Activated T-cell treated with anti-CD3 and anti-CD28 coated beads, Interleukin-2, amount 50 U/mL, for 24 hours (primary cell): ENCODE measurements at places on chromosomes 2 and 18.

DNA sequence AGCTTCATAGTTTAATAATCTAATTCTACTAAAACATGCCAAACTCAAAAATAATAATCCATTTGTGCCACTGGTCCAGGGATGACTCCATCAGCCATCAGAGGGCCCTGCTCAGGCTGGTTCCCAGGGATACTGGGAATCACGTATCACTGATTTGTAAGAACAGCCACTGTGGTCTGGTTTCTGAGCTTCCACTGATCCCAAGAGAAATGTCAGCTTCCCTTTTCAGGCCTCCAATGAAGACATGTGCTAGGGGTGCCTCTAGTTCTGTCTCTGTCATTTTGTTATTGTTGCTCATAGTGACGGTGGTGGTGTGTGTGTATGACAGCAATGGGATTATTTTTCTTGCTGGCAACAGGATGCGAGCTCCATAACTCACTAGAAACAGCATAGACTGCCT lies 83.2 kb downstream of the CELF4 start:
- no peak for DNase-seq

DNA sequence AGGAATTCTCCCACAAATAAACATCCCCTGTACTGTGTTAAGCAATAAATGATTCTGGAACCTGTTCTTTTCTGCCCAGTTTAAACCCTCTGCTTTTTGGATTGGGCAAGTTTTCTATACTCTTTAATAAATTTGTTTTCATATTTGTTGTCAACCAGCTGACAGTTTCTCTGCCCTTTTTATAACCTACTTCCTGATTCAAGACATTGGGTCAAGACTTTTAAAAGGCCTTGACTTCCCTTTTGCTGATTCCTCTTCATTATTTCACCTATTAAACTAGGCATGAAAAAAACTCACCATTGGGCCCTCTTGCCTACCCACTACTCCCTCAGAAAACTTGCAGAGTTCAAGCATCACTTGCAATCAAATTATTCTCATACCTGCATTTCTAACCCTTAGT lies 459.5 kb downstream of the ARHGAP15 start:
- no peak for DNase-seq

DNA sequence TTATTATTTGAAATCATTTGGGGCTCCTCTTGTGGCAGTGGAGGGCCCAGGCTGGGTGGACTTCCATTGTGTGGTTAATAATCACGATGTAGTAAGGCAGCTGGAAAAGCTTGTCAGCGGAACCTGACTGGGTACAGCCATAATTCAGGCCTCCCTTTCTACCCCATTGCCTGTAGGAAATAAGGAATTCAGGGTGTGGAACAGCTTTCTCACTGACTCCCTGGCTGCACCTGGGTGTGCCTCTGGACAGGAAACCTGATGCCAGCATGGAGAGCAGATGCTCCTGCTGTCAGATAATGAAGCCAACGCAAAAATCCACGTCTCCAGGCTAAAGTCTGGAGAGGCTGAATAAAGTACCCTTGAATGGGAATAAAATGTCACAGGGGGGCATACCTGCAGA lies 44.2 kb downstream of the LYPD6B start:
- no peak for DNase-seq

GRCh38 chr2:140392824-140393223 lies 1612.6 kb upstream of the NXPH2 start:
- no peak for DNase-seq

- DNase-seq = no peak
These were observed 66.6 kb downstream of the MTCL1 start for GRCh38 chr18:8771930-8772329.

DNA sequence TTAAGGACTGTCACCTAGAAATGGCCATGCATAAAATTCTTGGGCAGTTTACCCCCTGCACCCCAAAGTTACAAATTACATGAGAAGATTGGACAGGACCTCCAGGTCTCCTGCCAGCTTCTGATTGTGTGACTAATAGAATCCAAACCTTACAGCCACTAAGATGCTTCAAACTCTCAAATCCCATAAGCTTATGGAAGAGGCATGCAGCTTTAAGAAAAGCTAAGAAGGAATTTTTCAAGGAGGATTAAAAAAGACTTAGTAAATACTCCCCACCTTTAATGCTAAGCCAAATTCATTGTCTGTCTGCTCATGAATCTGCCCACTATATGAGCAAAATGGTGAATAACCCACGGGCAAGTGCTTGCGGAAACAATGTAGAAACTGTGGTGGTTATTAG lies 86.3 kb downstream of the MAIP1 start:
- no peak for DNase-seq

DNA sequence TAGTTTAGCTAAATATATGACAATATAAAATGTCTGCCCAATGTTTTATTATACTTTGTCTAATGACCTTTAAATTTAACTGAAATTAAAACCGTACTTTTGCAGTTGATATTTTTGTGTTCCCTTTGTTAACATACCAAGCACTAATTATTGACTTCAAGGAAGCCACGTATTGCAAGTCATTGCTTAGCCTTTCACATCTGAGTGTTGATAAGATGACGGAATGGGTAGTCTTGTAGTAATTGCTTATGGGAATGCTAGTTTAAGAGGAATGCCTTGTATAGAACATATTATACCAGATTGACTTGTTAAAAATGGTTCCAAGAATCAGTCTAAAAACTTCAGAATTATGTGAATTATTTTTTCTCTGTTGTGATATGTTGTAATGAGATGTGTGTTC lies 14.0 kb upstream of the ELAC1 start:
- no peak for DNase-seq

DNA sequence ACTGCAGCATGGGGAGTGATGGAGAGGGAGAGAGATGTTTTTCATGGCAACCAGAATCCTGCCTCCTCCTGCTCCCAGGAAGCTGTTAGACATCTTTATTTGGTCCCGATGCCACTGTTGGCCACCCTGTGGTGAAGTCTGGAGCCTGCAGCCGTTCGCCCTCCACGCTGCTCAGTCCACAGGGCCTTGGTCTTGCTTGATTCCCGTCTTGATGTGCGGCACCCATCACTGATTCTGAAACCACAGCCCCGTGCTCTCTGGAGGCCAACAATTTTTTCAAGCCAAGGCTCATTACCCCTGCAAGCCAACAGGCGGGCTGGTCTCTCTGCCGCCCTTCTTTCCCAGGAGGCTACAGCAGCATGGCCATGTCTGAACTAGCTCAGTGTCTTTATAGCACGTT lies 24.5 kb downstream of the SIGLEC15 start:
- no peak for DNase-seq

DNA sequence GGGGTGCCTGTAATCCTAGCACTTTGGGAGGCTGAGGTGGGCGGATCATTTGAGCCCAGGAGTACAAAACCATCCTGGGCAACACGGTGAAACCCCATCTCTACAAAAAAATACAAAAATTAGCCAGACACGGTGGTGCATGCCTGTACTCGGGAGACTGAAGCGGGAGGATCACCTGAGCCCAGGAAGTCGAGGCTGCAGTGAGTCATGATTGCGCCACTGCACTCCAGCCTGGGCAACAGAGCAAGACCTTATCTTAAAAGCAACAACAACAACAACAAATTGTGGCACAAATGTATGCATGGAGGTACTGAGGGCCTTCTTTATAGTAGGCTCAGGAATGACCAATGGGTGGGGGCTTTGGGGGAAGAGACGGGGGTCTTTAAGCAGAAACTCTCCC lies 38.5 kb downstream of the HPCAL1 start:
- no peak for DNase-seq

DNA sequence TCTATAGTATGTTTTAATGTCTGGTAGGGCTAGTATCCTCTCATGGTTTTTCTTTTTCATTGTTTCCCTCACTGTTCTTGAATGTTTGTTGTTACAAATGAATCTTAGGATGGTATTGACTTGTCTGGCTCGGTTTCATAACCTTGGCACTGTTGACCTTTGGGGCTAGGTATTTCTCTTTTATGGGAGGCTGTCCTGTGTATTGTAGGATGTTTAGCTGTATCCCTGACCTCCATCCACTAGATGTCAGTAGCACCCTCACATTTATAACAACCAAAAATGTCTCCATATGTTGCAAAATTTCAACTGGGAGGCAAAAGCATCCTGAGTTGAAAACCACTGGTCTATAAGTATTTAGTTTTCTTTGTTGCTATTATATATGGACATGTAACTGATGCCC lies 7.0 kb upstream of the AOX1 start:
- DNase-seq = no peak

GRCh38 chr2:209900638-209901037 lies 101.8 kb upstream of the RPE start:
- no peak for DNase-seq

DNA sequence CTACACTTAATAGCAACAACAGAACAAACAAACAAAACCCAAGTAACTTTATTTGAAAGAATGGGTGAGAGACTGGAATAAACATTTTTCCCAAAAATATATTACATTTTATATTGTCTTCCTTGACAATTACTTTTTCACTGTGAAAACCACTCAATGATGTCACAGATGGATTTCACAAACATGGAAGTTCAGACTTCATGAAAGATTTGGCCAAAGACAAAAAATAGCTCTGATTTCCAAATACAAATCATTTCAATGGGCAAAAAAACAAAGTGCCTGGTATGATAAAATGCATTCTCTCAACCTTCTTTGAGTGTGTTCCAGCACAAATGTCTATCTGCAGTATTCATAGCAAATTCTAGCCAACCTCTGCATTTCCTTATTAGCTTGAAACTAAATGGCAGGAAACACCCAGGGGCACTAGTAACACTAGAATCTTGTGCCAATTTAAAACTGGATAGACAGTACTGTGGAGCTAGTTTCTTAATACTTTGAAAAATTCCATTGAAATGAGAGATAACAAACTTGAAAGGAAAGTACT lies 28.5 kb upstream of the NAPG start:
- no peak for DNase-seq

- DNase-seq = no peak
These were observed 76.5 kb downstream of the ZNF521 start for GRCh38 chr18:25275412-25276001.

DNA sequence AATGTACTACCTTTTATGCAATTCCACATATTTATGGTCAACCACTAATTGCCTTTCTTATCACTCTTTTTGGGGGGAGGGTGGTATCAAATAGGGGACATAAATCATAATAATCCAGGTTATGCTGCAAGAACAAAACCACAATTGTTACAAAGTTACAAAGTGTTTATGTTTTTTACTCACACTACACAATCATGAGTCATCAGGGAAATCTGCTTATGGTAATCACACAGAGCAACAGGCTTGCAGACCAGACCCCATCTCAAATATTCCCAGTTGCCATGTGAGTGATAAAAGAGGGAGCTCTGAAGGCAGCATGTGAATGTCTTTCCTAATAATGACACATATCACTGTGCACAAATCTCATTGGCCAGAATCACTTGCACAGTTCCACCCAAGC lies 304.7 kb upstream of the TMEFF2 start:
- no peak for DNase-seq

- peak; percentile 33 for DNase-seq
These were observed 651 bp downstream of the KCNK3 start for GRCh38 chr2:26692897-26693849.

- no peak for DNase-seq
These were observed 18.9 kb downstream of the TTR start for GRCh38 chr18:31610286-31611205.

DNA sequence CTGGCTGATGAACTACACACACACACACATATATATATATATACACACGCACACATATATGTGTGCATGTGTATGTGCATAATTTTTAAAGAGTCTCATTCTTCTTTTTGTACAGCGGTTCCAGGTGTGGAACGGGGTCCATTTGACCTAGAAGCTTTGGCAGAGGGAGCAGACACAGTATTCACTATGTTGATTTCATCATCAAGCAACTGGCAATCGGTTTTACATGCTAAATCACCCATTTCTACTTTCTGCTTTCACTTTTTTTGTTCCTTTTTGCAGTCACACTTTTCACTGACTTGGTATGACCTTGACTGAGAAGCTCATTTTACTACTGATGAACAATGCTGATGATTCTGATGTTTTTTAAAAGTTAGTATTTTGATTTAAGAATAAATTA lies 63.0 kb upstream of the PGAP1 start:
- DNase-seq = no peak

- DNase-seq = no peak
These were observed 38.5 kb downstream of the PNO1 start for GRCh38 chr2:68196120-68196716.

- DNase-seq = no peak
These were observed 198.9 kb downstream of the BCL2 start for GRCh38 chr18:63120620-63121019.

DNA sequence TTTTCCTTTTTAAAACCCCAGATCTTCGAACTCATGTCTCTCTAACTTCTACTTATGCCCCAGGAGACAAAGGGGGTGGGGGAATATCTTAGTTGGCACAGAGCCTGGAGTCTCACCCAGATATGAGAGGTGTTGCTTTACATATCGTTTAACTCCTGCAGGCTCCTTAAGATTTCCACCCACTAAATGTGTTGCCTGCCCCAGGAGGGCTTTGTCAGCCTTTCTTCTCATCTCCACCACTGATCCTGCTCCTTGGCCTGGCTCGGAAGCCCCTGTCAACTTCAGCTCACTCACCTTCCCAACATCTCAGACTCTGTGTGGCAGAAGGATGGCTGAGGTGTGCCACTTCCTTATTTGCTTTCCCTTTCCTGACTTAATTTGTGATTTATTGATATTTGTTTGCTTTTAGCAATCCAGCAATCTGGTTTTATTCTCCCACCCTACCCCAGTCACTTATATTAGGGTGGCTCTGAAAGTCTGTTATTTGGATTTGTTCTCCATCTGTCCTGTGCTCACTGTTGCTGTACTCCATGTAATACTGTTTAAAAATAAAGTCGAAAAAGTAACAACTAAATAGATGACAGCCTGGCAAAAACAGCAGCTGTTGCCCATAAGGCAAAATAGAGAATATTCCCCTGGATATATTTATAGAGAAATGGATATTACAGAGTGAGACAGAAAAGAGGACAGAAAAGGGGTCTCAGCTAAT lies 200.6 kb downstream of the ZBTB7C start:
- no peak for DNase-seq
